ENCODE measurements at places on chromosomes 7 and 10.

- DNase-seq, result no peak
Measured at GRCh38 chr7:33554576-33554975, 350.8 kb upstream of the BMPER start.

GRCh38 chr7:676246-676971, 50.1 kb upstream of the DNAAF5 start:
- DNase-seq, result no peak

DNA sequence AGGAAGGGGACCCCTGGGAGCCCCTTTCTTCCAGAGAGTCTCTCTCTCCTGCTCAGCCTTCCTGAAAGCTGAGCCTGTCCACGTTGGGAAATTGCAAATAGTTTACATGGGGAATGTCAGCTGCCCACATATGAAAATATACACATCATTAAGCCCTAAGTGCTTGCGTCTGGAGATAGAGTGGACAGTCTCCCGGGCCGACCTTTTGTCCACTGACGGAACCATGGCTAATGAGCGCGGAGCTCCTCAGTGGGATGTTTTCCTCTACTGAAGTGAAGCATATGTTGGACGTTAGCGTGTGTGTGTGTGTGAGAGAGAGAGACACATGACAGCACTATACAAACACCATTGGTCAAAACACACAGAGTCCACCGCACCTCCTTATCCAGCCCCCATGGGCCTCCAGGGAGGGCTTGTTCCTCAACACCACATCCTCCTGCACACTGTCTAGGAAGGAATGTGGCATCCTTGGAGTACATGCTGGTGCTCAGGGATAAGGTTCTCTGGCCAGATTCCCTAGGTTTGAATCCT, 128.4 kb downstream of the RGS10 start:
- no peak for DNase-seq

- no peak for DNase-seq
Measured at GRCh38 chr7:48144291-48144768, 26.9 kb upstream of the ABCA13 start.

DNA sequence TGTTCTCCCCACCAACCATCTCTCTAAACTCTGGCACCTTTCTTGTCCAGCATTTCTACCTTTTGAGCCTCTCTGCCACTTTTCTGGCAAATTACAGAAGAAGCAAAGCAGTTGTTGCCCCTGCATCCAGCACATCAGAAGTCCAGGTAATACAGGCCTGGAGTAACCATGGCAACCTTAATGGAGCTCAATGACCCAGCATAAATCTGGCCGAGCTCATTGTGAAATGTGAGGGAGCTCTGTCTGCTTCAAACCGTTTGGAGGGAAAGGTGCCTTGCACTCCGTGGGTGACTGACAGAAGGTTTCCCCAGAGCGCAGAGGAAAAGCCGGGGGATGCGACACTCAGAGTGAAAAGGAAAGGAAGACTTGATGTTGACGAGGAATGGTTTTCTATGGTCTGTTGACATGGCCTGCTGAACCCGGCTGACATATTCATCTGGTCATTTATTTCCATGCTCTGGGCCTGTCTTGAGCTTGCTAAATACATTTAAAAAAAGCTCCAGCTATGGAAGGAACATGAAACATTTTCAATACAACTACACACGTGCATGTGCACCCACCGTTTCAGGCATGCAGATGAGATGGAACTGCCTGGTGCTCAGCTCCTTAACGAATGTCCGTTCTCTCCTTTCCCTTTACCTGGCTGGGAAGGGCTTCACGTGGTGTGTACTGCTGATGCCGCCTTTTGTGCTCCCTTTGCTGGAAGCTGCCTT, 74.9 kb downstream of the ADRA2A start:
- no peak for DNase-seq

Data from coronary artery (tissue), 2 donors.